ENCODE measurements at places on chromosomes 5 and 9.

DNA sequence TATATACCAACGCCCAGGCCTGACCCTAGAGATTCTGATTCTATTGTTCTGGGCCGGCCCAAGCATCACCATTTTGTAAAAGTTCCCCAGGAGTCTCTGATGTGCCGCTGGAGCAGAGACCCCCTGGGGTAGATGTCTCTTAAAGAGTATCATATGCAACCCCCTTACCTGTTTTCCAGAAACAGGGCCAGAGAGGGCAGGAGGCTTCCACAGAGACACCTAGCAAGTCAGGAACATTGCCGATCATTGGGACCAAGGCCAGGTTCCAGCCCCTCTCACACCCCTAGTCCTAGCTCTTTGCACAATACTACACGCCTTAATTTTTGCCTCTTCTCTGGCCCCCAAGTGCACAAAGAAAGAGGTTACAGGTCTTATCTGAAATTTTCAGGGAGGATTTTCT is 63.8 kb downstream of the TMOD1 start:
- DNase-seq, result no peak

DNA sequence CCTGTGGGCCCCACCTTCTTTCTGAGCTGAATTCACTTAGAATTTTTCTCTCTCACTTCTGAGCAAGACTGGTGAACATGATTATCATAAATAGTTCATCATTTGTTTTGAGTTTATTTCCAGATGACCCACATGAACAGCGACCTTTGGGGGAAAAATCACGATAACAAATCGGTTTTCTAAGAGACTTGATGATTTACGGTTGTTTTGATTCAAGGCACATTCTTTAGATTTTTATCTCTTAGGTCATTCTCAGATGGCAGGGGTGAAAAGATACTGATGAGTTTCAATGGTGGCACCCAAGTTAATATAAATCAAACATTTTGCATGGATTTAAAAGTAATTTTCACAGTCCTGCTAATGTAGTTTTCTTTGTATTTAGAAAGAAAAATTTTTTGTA is 95.1 kb downstream of the DMXL1 start:
- DNase-seq, result no peak

DNA sequence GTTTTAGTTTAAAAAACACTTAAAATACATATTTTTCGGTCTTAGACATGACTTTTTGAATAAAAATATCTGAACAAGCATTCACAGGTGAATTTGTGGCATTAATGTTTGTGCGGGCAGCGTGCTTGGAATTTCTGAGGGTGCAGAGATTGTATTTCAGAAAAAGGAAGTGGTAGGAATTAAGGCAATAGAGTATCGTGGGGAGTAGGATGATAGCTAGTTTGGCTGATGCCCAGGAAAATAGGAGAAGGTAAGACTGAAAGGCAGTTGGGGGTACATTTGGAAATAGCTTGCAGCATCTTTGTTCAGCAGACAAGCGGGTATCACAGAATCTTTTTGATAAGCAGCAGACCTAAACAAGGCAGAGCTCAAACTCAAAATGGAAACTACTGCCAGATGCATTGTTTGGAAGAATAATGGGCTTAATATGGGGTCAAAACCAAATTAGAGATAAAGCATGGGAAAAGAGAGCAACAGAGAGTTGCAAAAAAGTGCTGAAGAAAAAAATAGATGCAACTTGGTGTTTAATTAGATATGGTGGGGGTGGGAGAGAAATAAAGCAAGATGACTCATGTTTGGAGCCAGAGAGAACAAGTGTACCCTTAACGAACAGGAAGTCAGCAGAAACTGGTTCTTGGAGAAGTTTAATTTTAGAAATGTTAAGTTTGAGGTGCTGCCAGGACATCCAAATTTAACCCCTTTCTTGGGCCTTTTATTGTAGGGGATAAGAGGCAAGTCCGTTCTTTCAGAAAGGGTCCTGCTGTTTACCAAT is 85.7 kb upstream of the ARRDC3 start:
- DNase-seq, result no peak

GRCh38 chr9:25990376-25990775 is 312.1 kb upstream of the TUSC1 start:
- DNase-seq, result no peak

DNA sequence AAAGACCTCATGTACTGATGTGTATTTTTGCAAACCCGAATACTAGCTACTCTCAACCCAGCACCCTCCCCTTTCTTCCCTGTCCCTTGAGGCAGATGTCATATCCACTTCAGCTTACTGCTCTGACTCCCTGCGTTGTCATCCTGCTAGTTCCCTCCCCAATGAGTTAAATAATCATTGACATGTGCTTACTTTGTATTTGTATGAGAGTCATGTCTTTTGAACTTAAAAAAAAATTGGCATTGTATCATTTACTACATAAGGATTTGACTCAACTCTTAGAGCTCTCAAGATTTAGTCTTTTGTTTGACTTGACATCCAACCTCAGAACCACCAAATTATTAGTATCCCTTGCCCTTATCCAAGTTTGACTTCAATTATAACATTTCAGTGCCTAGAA is 219.7 kb upstream of the TUT7 start:
- DNase-seq, result no peak

DNA sequence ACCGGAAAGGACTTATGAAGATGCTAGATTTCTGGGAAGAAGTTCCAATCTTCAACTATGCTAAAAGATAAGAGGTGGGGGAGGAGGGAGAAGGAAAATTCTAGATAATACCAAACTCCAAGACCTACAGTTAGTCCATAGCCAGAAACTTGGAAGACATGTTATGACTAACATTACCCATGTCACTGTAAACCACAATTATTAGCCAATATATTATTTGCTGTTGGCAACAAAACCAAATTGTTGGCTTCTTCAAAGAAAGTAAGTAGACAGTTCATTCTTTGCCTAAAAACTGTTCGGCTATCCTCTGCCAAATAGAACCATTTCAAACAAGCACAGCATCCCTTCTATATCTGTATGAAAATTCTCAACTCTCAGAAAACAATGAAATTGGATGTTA is 25.1 kb downstream of the PRLR start:
- no peak for DNase-seq

GRCh38 chr5:160023007-160023907 is 14.3 kb downstream of the TTC1 start:
- no peak for DNase-seq

DNA sequence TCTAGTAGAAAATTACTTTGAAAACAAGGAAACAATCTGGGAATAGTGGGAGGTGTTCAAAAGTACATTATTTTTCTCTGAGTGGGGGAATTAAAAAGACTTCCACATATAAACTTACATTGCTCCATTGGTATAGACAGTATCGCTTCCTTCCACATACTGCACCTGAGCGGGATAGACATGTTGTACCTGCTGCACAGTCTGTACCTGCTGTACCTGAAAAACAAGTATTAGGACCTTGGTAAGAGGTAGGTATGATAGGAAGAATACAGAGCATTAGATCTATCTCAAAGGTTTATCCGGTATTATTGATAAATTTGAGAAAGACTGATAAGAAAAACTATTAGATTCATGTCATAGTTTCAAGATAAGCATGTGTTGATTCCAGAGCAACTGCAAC is 179.3 kb downstream of the RFX3 start:
- DNase-seq, result no peak

GRCh38 chr9:69794356-69794755 is 26.3 kb upstream of the CFAP95 start:
- no peak for DNase-seq

- no peak for DNase-seq
Observed at GRCh38 chr9:117704024-117704575, at the start of gene TLR4. TLR4 (plus strand) TSS chr9:117704403; CDS start chr9:117704473, 70 bp downstream.

- peak; percentile 81 for DNase-seq
Observed at GRCh38 chr5:11449217-11449616, 455.0 kb downstream of the CTNND2 start.

- DNase-seq, result no peak
Observed at GRCh38 chr9:116334546-116335150, 181.1 kb downstream of the PAPPA start.

DNA sequence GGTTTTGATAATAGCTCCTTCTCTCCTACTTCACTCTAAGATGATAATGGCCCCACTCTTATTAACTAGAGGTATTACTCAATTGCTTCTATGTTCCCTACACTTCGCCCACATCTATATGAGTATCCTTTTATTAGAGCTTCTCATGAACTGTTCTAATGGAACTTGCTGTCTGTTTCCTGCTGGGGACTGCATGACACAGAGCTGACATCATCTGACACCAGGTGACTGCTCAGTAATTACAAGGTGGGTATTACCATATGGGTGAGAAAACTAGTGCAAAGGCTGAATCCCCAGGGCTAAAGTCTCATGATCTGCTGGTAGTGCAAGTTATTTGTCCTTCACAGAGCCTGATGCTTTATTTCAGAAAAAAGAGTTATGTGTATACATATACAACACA is 146.2 kb upstream of the PLCXD3 start:
- DNase-seq, result no peak

GRCh38 chr9:135090547-135090946 is 3.1 kb downstream of the OLFM1 start:
- DNase-seq, result no peak

DNA sequence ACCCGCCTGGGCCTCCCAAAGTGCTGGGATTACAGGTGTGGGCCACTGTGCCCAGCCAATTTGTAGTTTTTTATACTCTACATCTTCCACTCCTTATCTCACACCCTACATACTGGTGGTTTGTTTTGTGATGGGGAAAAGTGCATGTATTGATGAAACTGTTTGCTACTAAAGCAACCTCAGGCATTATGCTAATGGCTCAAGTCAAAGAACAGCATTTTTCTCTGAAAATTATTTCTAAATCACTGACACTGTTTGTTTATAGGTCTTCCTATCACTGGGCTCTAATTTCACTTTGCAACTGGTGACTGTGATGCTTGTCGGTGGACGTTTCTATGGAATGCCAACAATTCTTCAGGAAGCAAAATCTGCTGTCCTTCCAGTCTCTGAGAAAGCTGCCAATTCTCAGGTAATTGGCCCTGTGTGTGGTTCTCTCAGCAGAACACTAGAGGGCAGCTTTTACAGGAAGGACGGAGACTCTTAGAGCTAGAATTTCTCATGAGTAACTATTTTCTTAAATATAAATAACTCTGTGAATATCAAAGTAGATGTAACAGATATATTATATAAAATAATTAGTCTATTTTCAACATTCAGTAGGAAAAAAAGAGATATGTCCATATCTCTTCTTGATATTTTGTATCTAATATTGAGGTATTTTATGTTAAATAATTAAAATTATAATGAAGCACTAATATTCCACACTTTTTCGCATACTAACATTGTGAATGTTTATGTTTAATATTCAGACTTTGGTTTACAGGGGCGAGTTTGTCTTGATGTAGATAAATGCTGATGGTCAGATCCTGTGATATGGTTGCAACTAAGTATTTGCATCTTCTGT is 244.1 kb downstream of the ADGRV1 start:
- DNase-seq, result peak; percentile 4

DNA sequence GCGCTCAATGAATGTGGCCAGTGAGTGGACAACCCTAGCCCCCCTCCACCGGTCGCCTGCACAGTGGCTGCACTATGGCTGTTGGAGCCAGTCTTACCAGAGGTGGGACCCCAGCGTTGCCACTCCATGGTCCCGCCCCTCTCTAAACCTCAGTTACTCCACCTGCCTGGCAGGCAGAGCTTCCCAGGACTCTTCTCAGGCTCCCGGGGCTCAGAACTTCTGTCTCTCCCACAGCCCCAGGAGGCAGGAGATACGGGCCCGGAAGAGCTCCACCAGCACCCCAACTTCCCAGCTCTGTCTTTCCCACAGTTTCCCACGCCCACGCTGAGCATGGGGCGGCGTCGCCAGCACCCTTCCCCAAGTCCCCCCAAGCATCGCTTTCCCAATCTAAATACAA is 975 bp downstream of the RASGEF1C start:
- DNase-seq, result no peak

GRCh38 chr9:128635266-128636023 is 21.2 kb downstream of the DYNC2I2 start:
- no peak for DNase-seq

DNA sequence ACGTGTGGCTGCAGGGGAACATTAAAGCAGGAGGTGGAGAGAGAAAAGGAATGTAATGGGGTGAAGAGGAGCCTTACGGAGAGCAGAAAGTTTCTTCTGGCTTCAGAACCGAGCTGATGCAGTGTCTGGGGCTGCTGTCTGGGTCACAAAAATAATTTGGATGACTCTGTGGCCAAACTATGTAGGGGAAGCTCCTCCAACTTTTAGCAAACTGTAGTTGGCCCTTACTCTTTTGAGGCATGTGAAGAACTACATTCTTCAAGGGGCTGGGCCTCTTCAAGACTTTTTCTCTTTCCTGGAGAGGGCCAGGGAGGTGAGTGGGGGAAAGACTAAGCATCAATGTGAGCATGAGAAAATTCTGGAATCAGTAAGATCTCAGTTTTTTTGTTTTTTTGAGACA is 31.9 kb upstream of the SPARC start:
- DNase-seq, result no peak

- DNase-seq, result no peak
Observed at GRCh38 chr9:94866770-94867169, 140.3 kb downstream of the AOPEP start.

- no peak for DNase-seq
Observed at GRCh38 chr9:26669701-26670670, 222.6 kb downstream of the CAAP1 start.

- DNase-seq, result no peak
Observed at GRCh38 chr5:147985608-147986007, 78.2 kb upstream of the SPINK5 start.

GRCh38 chr9:68797116-68797515 is 92.1 kb downstream of the PIP5K1B start:
- no peak for DNase-seq

- no peak for DNase-seq
Observed at GRCh38 chr5:122906768-122907167, 61.4 kb downstream of the SNX24 start.

- DNase-seq, result no peak
Observed at GRCh38 chr9:114125476-114126013, 26.5 kb upstream of the KIF12 start.

- no peak for DNase-seq
Observed at GRCh38 chr5:104513640-104514072, 951.1 kb upstream of the NUDT12 start.

DNA sequence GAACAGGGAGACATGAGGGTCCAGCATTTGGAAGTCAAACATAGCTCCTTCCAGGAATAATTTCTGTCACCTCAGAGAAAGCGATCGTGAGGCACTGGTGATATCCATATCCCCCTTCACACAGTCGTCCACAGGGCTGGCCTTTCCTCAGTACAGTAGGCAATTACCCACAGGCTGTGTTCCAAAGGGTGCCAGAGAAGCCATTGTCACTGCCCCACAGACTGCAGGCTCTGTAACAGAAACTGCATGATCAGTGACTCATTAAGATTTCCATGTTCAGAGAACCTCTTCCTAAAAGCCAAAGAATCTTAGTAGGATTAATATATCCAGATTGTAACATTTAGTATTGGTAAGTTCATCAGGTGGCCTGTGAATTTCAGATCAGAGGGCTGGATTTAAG is 127.6 kb downstream of the RPS23 start:
- no peak for DNase-seq

GRCh38 chr9:73280113-73280512 is 128.4 kb downstream of the ANXA1 start:
- no peak for DNase-seq

DNA sequence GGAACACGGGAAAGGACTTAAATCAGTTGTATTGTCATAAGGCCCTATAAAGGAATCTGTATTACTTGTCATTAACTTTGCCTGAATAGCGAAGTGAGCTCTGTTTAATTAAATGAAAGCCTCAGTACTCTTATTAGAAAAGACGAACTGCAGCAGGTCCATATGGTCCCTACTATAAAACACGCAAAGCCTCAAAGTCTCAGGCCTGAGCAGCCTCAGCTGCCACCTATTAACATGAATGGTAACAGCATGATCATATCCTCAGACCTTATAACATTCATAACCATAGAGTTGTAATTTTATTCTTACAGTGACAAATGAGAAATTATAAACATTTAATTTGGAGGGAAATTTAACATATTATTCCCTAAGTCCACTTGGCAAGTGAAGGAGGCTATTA is 1113.7 kb upstream of the WWC1 start:
- DNase-seq, result no peak
